Esophagus mucosa (tissue), 1 donor: ENCODE measurements at places on chromosomes 11 and 22. TPM values are rescaled to one million over a fixed set of nuclear protein-coding genes. Genes with fewer than 3 reads are reported as not detected.

The RPS6KB2 gene
- 95.0 TPM for total RNA-seq

The OR51B2 gene
- total RNA-seq: not detected

The RHOD gene
- 161 TPM for total RNA-seq

The SPON1 gene
- total RNA-seq: 3.1 TPM

The SSTR3 gene
- total RNA-seq: not detected

The CDHR5 gene
- not detected for total RNA-seq

The HBE1 gene
- total RNA-seq: not detected

The MMP12 gene
- 0.16 TPM for total RNA-seq

The CRYAB gene
- 19.6 TPM for total RNA-seq

The SYT13 gene
- total RNA-seq: not detected

The VSIG2 gene
- total RNA-seq: 8.8 TPM

The RAB38 gene
- 84.7 TPM for total RNA-seq

The MS4A4E gene
- total RNA-seq: 0.64 TPM

The INS gene
- not detected for total RNA-seq

The CASP1 gene
- 58.8 TPM for total RNA-seq

The DYNC2H1 gene
- total RNA-seq: 7.9 TPM

The LDHAL6A gene
- not detected for total RNA-seq

The ALDH3B1 gene
- 2.5 TPM for total RNA-seq

The GSTT2B gene
- total RNA-seq: 6.5 TPM

The RCE1 gene
- 14.5 TPM for total RNA-seq

The FGF19 gene
- not detected for total RNA-seq

The SCN4B gene
- 2.5 TPM for total RNA-seq

The SLC35F2 gene
- total RNA-seq: 14.7 TPM

The TSSK2 gene
- not detected for total RNA-seq

The TENM4 gene
- 21.8 TPM for total RNA-seq

The MYBPC3 gene
- not detected for total RNA-seq

The ADAMTS15 gene
- total RNA-seq: 2.0 TPM

The PDHX gene
- 19.1 TPM for total RNA-seq

The SLC6A5 gene
- not detected for total RNA-seq

The GRIA4 gene
- not detected for total RNA-seq

The SLC17A6 gene
- not detected for total RNA-seq

The MRGPRF gene
- 1.7 TPM for total RNA-seq

The OR52I2 gene
- total RNA-seq: not detected

The SDF2L1 gene
- 14.1 TPM for total RNA-seq

The VSIG10L2 gene
- total RNA-seq: not detected

The TMA7B gene
- 0.24 TPM for total RNA-seq

The GNAZ gene
- total RNA-seq: 0.76 TPM

The TRMT112 gene
- 181 TPM for total RNA-seq

The UBQLN3 gene
- not detected for total RNA-seq

The FAM83F gene
- total RNA-seq: 50.7 TPM

The PTPRCAP gene
- 2.5 TPM for total RNA-seq

The FGF3 gene
- total RNA-seq: not detected

The AMOTL1 gene
- 52.4 TPM for total RNA-seq

The VPREB1 gene
- total RNA-seq: not detected

The BTBD18 gene
- total RNA-seq: not detected

The SPI1 gene
- 2.2 TPM for total RNA-seq
